ENCODE measurements at places on chromosomes 6 and 20. TPM values are rescaled to one million over a fixed set of nuclear protein-coding genes. Genes with fewer than 3 reads are reported as not detected.
A peak's percentile ranks its signal among the peaks of the same experiment; 100 is the strongest.

- H3K4me3 ChIP-seq, result no peak overlapping the region
- no peaks in the 10 kb centered on the region for H3K4me1 ChIP-seq
- no peak for DNase-seq
- no peak overlapping the region for H3K27ac ChIP-seq
- H3K27me3 ChIP-seq, result no peaks in the 10 kb centered on the region
- no peaks in the 10 kb centered on the region for H3K36me3 ChIP-seq
Measured at GRCh38 chr6:170374571-170375444, 68.2 kb downstream of the FAM120B start.

DNA sequence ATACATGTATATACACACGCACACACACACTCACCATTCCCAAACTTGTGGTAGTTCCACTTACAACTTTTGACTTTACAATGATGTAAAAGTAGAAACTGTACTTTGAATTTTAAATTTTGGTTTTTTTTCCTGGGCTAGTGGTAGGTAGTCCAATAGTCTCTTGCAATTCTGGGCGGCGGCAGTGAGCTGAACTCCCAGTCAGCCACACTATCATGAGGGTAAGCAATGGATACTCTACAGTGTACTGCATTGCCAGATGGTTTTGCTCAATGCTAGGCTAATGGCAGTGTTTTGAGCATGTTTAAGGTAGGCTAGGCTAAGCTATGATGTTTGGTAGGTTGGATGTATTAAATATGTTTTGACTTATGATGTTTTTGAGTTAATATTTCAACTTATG lies 136.2 kb upstream of the GPR6 start:
- H3K4me1 ChIP-seq, result no peaks in the 10 kb centered on the region
- no peak overlapping the region for H3K27ac ChIP-seq
- H3K4me3 ChIP-seq, result no peak overlapping the region
- H3K36me3 ChIP-seq, result no peaks in the 10 kb centered on the region
- no peaks in the 10 kb centered on the region for H3K27me3 ChIP-seq

DNA sequence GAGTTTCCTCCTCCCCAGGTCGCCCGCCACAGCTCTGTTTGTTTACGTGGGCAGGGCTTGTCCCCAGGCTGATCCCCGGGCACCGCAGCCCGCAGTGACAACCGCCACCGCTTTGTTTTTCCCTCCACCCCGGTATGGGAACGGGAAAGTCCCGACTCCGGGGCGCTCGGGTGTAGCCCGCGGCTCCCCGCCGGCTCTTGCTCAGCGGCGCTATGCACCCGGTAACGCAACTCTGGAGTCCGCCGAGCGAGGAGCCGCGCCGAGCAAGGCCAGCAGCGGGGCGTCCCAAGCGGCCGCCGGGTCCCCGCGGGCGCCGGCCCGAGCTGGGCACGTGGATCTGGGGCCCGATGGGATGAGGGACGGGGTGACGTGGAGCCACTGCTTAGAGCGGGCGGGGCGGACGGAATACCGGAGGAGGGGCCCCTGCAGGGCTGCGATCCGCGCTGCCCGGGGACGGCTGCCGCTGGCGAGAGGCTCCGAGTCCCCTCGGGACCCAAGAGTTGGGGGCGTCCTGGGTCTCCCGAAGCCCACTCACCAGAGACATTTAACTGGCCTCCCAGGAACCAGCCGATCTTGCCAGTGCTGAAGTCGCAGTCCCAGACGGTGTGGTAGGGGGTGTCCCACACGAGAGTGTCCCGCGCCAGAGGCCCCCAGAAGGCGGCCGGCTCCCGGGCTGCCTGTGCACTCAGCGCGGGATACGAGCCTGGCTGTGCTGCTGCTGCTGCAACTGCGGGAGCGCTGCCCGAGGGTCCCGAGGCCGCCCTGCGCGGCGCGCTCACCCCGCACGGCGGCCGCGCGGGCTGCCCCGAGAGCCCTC lies 497 bp downstream of the ACSS1 start:
- H3K27ac ChIP-seq, result peak overlapping the region; percentile 96
- peaks cover 3% of the 10 kb centered on the region for H3K4me1 ChIP-seq
- peak overlapping the region; percentile 58 for H3K4me3 ChIP-seq
- DNase-seq, result peak; percentile 52
- H3K36me3 ChIP-seq, result no peaks in the 10 kb centered on the region

DNA sequence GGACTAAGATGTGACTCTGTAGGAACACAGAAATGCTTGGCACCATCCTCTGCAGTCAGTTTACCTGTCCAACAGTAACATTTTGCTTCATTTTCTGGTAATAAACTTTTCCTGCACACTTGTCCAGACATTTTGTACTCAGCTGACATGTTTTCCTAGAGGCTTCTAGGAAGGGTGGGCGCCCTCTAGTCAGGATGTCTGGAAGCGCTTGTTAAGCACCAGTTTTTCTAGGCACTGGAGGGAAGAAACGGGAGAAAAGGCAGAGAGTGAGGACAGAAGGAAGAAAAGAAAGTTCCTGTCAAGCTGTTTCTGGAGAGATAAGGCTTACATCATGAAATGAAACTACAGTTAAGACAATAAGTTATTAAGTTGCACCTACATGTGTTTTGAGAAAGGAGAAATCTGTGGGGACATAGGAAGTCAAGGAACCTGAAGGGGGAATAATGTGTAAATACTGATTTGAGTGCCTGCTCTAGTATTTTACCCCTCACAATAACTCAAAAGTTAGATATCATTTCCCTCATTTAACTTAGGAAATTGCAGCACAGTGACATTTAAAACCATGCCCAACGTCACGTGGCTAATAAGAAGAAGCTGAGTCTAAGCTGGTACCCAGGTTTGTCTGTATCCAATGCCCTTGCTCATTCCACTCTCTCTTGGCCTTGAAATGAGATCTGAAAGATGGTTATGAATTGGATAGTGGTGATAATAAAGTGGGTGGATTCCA lies 42.7 kb upstream of the TNFRSF21 start:
- no peaks in the 10 kb centered on the region for H3K4me1 ChIP-seq
- no peak overlapping the region for H3K27ac ChIP-seq
- no peak overlapping the region for H3K4me3 ChIP-seq
- H3K27me3 ChIP-seq, result no peaks in the 10 kb centered on the region
- no peaks in the 10 kb centered on the region for H3K36me3 ChIP-seq

GRCh38 chr6:89254569-89254968 lies 37.4 kb upstream of the GABRR1 start:
- no peak for DNase-seq
- H3K36me3 ChIP-seq, result no peaks in the 10 kb centered on the region
- no peaks in the 10 kb centered on the region for H3K27me3 ChIP-seq

GRCh38 chr6:11462742-11463397 lies 74.7 kb upstream of the TMEM170B start:
- no peaks in the 10 kb centered on the region for H3K4me1 ChIP-seq
- no peak overlapping the region for H3K4me3 ChIP-seq
- H3K27ac ChIP-seq, result no peak overlapping the region
- no peaks in the 10 kb centered on the region for H3K27me3 ChIP-seq
- no peaks in the 10 kb centered on the region for H3K36me3 ChIP-seq

- no peak for DNase-seq
- no peaks in the 10 kb centered on the region for H3K4me1 ChIP-seq
- H3K27me3 ChIP-seq, result no peaks in the 10 kb centered on the region
- no peak overlapping the region for H3K27ac ChIP-seq
Measured at GRCh38 chr6:160531826-160532225, 132.2 kb downstream of the LPA start.

DNA sequence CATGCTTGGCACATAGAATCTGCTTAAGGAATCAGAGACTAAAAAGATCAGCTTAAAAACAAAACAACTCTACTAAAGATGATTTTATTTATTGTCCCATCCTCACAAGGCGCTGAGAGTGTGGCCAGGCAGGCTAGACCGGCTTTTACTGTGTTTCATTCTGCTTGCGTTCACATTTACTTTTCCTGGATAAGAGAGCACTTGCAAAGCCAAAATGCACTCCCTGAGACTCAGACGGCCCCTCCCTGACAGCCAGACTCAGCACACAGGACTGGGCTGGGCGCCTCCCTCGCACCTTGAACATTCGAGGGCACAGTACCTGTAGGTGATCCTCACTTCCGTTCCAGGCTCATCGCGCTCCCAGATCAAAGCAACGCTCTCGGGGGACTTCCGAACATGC lies 10.2 kb downstream of the ACSS1 start:
- peak; percentile 1 for DNase-seq
- peaks cover 3% of the 10 kb centered on the region for H3K36me3 ChIP-seq
- H3K4me3 ChIP-seq, result no peak overlapping the region
- H3K27me3 ChIP-seq, result no peaks in the 10 kb centered on the region

DNA sequence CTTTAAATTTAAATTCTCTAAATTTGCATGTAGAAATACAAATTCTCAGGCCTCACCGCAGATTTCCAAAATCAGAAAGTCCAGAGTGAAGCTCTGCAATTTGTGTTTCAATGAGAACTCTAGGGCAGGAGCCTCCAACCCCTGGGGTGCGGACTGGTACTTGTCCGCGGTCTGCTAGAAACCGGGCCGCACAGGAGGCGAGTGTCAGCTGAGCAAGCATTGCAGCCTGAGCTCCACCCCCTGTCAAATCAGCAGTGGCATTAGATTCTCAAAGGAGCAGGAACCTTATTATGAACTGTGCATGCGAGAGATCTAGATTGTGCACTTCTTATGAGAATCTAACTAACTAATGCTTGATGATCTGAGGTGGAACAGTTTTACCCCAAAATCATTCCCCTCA lies 203.0 kb upstream of the PCSK2 start:
- DNase-seq, result no peak
- no peaks in the 10 kb centered on the region for H3K36me3 ChIP-seq
- H3K27ac ChIP-seq, result no peak overlapping the region
- H3K27me3 ChIP-seq, result no peaks in the 10 kb centered on the region
- H3K4me3 ChIP-seq, result no peak overlapping the region
- H3K4me1 ChIP-seq, result no peaks in the 10 kb centered on the region

DNA sequence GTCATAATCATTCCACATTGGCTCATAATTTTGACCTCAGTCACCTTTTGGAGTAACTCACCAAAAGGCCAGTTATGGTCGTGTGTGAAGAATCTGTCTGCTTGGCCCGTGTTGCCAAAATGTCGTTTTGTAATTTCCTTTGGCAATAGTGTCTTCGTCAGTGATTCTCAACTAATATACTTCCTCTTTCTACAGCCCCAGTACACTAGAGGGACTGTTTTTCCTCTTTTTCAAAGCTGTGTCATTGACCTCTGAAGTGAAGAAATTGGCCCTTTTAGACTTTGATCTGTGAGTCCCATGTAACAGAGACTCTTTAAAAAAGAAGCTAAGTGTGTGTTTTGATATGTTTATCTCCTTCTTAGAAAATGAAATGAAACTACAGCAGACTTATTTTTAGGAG lies 5.2 kb downstream of the FOXO3 start:
- H3K4me1 ChIP-seq, result peaks cover 47% of the 10 kb centered on the region
- DNase-seq, result peak; percentile 84
- H3K36me3 ChIP-seq, result peaks cover 52% of the 10 kb centered on the region
- no peaks in the 10 kb centered on the region for H3K27me3 ChIP-seq
- H3K4me3 ChIP-seq, result no peak overlapping the region

- H3K4me3 ChIP-seq, result peak overlapping the region; percentile 24
- peaks cover 4% of the 10 kb centered on the region for H3K27me3 ChIP-seq
- no peak overlapping the region for H3K27ac ChIP-seq
- DNase-seq, result no peak
- peaks cover 31% of the 10 kb centered on the region for H3K4me1 ChIP-seq
Measured at GRCh38 chr20:37914672-37915433, 11.9 kb downstream of the VSTM2L start.

- H3K4me1 ChIP-seq, result no peaks in the 10 kb centered on the region
- H3K4me3 ChIP-seq, result no peak overlapping the region
- DNase-seq, result no peak
Measured at GRCh38 chr6:120899932-120900331, 434.3 kb downstream of the TBC1D32 start.

DNA sequence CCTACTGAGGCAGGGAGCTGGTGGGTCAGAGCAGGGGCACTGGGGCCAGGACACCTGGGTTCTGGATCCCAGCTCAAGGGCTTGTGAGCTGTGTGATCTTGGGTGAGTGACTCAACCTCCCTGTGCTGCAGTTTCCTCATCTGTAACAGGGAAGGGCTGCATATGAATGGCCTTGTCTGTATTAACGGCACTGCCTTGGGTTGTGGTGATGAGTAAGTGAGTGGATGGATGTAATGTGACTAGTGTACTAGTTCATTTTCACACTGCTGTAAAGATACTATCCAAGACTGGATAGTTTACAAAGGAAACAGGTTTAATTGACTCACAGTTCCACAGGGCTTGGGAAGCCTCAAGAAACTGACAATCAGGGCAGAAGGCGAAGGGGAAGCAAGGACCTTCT lies 233.5 kb downstream of the TAF4 start:
- no peak for DNase-seq
- H3K27me3 ChIP-seq, result no peaks in the 10 kb centered on the region
- H3K36me3 ChIP-seq, result no peaks in the 10 kb centered on the region
- H3K27ac ChIP-seq, result no peak overlapping the region

DNA sequence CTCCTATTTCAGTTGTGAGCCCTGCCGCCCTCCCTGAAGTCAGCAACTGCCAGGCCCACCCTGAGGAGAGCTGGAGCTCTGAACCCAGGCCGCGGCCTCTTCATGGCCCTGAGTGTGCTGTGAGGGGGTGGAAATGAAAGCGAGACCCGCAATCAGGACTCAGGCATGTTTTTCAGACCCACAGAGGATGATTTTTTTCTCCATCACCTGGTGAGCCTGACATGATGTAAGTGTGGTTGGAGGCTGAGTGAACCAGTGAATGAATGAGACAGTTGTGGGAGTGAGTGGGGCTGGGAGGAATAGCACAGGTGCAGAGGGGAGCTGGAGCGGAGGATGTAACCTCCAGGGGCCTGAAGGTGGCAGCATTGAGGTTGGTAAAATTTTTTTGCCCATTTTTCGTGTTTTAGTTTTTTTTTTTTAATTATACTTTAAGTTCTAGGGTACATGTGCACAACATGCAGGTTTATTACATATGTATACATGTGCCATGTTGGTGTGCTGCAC lies 18.3 kb downstream of the RAET1L start:
- no peak for DNase-seq
- no peaks in the 10 kb centered on the region for H3K27me3 ChIP-seq
- H3K4me1 ChIP-seq, result peaks cover 10% of the 10 kb centered on the region
- H3K4me3 ChIP-seq, result no peak overlapping the region

- no peak for DNase-seq
- no peak overlapping the region for H3K27ac ChIP-seq
- no peaks in the 10 kb centered on the region for H3K36me3 ChIP-seq
- no peak overlapping the region for H3K4me3 ChIP-seq
- H3K4me1 ChIP-seq, result no peaks in the 10 kb centered on the region
Measured at GRCh38 chr6:10460096-10460495, 45.2 kb upstream of the TFAP2A start.

GRCh38 chr6:20319520-20320357 lies 81.9 kb upstream of the E2F3 start:
- no peak for DNase-seq
- no peaks in the 10 kb centered on the region for H3K27me3 ChIP-seq
- H3K36me3 ChIP-seq, result no peaks in the 10 kb centered on the region
- no peak overlapping the region for H3K27ac ChIP-seq
- H3K4me1 ChIP-seq, result no peaks in the 10 kb centered on the region

The CLPSL1 gene
- not detected for total RNA-seq

The CRYBG1 gene
- 5.9 TPM for total RNA-seq

The UST gene
- 29.4 TPM for total RNA-seq

The MAP7 gene
- 1.5 TPM for total RNA-seq

The GUCA1A gene
- total RNA-seq, result not detected

The CFAP206 gene
- not detected for total RNA-seq

The BTNL2 gene
- not detected for total RNA-seq

The FUT9 gene
- total RNA-seq, result not detected

Measured in tibial nerve (tissue), 4 donors.